ENCODE measurements at places on chromosomes 11 and 22.
A peak's percentile ranks its signal among the peaks of the same experiment; 100 is the strongest.

DNA sequence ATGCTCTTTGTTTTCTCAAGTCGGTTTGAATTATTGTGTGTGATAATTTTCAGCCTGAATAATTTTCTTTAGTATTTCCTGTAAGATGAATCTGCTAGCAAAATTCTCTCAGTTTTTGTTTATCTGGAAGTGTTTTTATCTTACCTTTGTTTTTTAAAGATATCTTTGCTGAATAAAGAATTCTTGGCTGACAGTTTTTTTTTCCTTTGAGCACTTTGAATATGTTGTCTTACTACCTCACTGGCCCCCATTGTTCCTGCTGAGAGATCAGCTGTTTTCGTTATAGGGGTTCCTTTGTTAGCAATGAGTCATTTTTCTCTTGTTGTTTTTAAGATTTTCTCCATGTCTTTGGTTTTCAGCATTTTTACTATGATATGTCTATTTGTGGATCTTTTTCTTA, 63.0 kb downstream of the HORMAD2 start:
- DNase-seq, result no peak

DNA sequence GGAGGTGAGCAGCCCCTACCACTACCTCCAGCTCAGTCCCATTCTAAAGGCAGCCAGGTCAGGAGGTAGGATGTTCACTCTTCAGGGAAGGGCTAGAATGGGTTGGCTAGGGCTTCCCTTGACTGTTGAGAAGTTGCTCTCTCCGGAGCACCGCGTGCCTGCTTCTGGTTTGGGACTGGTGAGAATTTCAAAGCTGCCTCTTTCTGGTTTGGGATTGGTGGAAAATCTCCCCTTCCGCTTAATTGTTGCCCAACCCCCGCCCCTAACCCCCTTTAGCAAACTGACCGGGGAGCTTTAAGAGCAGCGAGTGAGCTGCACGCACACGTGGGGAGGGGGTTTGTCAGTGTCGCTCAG, 686 bp downstream of the USP2 start:
- no peak for DNase-seq

GRCh38 chr11:76361374-76361773, 19.6 kb downstream of the THAP12 start:
- no peak for DNase-seq

DNA sequence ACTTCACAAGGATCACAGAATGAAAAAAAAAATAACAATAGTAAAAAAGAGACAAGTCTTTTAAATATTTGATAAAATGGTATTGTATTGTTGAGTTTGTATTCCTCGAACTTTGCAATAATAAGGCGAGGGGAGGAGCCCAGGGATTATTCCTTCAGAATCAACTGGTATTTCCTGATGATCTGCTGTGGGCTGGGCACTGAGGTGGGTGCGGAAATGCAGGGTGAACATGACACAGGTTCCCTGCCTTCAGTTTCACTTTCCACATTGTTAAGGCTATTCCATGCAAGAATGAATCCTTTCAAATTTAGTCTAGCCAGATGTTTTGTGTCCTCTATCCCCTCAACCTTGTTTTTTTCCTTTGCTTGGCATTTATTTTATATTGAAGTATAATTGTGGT, 2.1 kb upstream of the EIF3M start:
- DNase-seq, result no peak

DNA sequence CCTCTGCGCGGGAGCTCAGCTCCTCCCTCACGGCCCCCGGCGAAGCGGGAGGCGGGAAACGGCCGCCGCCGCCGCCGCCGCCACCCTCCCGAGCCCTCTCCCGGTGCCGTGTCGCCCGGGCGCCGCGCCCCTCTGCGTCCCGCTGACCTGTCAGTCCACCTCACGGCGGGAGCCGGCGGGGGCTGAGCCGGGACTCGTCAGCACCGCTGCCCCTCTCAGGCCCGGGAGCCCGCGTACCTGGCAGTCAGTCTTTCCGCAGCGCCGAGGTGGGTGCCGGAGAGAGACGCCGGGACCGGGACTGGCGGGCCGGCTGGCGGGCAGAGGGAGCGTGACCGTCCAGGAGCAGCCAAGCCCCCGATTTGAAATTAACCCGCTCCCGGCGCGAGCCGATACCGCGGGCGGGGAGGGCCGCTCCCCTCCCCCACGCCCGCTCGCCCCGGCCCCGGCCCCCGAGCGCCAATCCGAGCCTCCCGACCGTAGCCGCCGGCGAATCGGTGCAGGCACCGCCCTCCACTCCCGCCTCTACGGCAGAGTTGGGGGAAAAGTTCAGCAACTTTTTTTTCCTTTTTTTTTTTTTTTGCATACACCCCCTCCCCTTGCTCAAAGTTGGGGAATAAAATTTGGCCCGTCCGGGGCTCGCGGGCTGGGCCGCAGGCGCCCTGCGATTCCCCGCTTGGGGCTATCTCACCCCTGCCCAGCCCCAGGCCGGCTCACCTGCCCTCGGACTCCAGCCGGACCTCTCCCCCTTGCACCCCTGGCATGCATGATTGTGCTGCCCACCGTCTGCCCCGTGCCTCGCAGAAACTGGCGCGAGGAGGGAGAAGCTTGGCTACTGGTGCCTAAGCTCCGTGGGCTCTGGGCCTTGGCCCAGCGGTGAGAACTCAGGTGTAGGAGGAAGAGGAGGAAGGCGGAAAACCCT, 774 bp upstream of the E2F8 start:
- DNase-seq, result peak; percentile 72

DNA sequence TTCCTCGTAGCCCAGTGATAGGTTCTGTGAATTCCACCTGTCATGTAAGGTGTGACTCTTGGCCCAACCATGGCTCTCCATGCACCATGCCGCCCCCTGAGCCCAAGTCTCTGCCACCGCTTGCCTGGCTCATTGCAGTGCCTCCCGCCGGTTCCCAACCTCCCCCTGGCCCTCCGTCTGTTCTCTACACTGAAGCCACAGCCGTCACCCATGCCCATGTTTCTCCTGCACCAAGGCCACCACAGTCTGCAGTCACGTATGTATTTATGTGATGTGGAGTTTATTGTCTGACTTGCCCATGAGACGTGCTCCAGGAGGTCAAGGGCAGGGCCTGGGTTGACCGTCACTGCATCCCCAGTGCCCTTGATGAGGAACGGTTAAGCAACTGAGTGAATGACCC, 35.9 kb downstream of the PKNOX2 start:
- DNase-seq, result no peak

GRCh38 chr11:73213196-73214143, 4.6 kb upstream of the P2RY2 start:
- no peak for DNase-seq

GRCh38 chr11:69244266-69244665, 49.7 kb upstream of the MYEOV start:
- DNase-seq, result no peak

DNA sequence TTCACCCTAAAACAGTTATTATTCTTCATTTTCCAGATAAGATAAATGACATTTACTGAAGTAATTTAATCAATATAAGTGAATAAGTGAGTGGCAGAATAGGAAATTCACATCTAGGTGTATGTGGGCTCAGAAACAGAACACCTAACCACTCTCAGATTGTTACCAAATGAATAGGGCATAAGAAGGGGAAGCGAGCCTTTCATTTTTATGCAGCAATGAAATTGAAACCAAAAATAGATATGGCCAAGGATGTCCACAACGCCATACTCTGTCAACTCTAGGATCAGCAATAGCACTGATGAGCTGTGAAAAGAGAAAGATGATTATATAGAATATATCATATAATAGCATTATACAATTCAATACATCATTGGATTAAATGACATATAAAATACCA, 398.1 kb upstream of the API5 start:
- DNase-seq, result no peak

DNA sequence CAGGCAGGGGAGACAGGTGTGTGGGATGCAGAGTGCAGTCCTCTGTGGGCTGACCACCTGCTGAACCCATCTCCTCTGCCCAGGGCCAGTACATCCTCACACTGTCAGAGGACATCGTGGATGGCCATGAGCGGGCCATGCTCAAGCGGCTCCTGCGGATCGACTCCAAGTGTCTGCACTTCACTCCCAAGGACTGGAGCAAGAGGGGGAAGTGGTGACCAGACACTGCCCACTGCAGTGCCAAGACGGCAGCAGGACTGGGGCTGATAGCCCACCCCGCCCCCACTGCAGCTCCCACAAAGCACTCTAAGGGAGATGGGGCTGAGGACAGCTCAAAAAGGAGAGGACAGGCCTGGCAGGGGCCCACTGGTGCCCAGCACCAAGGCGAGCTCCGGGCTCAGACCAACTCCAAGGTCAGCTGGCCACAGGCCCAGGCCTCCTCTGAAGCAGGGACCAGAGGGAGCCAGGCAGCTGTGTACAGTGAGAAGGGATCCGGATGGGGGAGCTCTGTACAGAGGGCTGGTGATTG, 1.6 kb downstream of the RNASEH2C start:
- DNase-seq, result no peak

GRCh38 chr11:24567380-24567779, 70.5 kb downstream of the LUZP2 start:
- DNase-seq, result no peak

DNA sequence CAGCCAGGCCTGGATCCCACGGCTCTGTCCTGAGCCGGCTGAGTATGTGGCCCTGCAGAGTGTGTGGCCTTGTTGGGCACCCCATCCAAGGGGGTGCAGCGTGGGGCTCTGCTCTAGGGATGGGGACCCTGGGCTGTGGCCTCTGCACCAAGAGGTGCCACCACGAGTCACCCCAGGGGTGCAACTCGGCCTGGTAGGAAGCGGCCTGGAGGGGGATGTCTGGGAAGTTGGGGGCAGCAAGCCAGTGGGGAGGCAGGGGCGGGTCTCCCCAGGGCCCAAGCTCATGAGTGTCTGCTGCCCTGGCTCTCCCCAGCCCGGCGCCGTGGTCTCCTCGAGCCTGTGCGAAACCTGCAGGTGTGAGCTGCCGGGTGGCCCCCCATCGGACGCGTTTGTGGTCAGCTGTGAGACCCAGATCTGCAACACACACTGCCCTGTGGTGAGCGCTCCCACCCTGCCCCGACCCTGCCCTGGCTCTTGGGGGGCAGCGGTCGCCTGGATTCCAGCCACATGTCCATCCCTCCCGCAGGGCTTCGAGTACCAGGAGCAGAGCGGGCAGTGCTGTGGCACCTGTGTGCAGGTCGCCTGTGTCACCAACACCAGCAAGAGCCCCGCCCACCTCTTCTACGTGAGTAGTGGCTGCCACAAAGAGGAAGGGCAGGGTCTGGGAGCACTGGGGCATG, 24.2 kb upstream of the MUC5B start:
- no peak for DNase-seq

DNA sequence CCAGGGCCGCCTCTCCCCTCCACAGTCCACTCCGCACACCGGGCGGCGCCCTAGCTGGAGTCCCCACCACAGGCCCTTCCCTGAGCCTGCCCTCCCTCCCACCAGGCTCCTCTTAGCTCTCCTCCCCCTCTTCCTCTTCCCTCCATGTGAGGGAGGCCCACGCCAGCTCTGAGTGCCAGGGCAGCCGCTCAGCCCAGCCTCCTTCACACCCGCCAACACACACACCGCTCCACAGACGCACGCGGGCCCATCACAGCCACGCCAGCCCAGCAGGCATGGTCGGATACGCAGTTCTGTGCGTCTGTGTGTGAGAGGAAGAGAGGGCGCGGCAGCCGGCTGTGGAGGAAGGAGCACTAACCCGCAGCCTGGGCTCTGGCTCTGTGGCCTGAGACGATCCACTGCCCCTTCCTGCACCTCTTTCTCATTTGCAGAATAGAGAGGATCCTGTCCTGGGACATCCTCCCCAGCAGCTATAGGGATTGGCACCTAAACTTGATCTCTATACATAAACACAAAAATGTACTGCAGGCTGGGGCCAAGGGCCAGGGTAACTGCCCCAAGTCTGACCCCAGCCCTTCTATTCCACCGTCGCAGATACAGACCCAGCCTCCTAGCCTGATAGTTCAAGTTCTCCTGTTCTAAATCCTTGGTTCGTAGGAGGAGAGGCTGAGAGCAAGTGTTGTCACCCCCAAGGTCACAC, 3.5 kb downstream of the CHRM4 start:
- DNase-seq, result no peak

DNA sequence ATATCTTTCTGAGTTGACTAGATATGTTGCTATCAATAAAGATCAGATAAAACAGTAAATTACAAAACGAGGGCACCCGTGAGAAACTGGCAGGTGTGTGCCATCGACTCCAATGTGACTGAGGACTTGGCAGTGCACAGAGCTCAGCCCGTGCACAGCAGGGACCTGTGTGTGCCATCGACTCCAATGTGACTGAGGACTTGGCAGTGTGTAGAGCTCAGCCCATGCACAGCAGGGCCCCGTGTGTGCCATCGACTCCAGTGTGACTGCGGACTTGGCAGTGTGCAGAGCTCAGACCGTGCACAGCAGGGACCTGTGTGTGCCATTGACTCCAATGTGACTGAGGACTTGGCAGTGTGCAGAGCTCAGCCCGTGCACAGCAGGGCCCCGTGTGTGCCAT, 347.2 kb upstream of the B3GAT1 start:
- DNase-seq, result no peak

- DNase-seq, result no peak
These were observed 31.4 kb downstream of the POU2AF1 start for GRCh38 chr11:111347723-111348115.

- peak; percentile 45 for DNase-seq
These were observed 273.3 kb downstream of the BUD13 start for GRCh38 chr11:116499396-116500003.

GRCh38 chr11:45266676-45267020, 19.5 kb downstream of the SYT13 start:
- DNase-seq, result no peak

GRCh38 chr11:67494371-67495233, 10.6 kb downstream of the PITPNM1 start:
- peak; percentile 5 for DNase-seq

- no peak for DNase-seq
These were observed 12.2 kb downstream of the BDNF start for GRCh38 chr11:27688076-27688475.

GRCh38 chr11:119691020-119691666, 37.9 kb downstream of the NECTIN1 start:
- DNase-seq, result no peak

- DNase-seq, result no peak
These were observed 1.2 kb downstream of the GRK2 start for GRCh38 chr11:67267188-67268080.

GRCh38 chr11:20099527-20099926, 60.7 kb downstream of the DBX1 start:
- no peak for DNase-seq

Measured in stimulated activated CD4-positive, alpha-beta T cell treated with anti-CD3 and anti-CD28 coated beads, Interleukin-2, amount 100 ng/mL, for 24 hours (primary cell).